Dermis microvascular lymphatic vessel endothelial cell (primary cell): ENCODE measurements at places on chromosomes 5 and 9. TPM values are rescaled to one million over a fixed set of nuclear protein-coding genes. Genes with fewer than 3 reads are reported as not detected.
A peak's percentile ranks its signal among the peaks of the same experiment; 100 is the strongest.

The PCDHB10 gene
- total RNA-seq = 0.39 and 1.0 TPM in 2 replicates

The CDC25C gene
- 2.5 and 6.7 TPM in 2 replicates for total RNA-seq

The SPINK7 gene
- total RNA-seq = not detected in 2 replicates

The RNF180 gene
- total RNA-seq = 1.2 and 2.9 TPM in 2 replicates

The RNF183 gene
- total RNA-seq = not detected in 2 replicates

The SLC45A2 gene
- total RNA-seq = under 0.01 TPM in 1 of 2 replicates, not detected in the other

The SLC28A3 gene
- not detected in 2 replicates for total RNA-seq

The TMEM252 gene
- 0.13 TPM in 1 of 2 replicates, not detected in the other for total RNA-seq

The ENTREP1 gene
- total RNA-seq = 4.6 and 11.5 TPM in 2 replicates

The COL23A1 gene
- total RNA-seq = 0.13 TPM in 2 replicates

The DNAI1 gene
- not detected in 2 replicates for total RNA-seq

The HTR4 gene
- not detected in 2 replicates for total RNA-seq

- no peak for DNase-seq
These were observed 276.7 kb downstream of the CDH10 start for GRCh38 chr5:24368115-24368514.

DNA sequence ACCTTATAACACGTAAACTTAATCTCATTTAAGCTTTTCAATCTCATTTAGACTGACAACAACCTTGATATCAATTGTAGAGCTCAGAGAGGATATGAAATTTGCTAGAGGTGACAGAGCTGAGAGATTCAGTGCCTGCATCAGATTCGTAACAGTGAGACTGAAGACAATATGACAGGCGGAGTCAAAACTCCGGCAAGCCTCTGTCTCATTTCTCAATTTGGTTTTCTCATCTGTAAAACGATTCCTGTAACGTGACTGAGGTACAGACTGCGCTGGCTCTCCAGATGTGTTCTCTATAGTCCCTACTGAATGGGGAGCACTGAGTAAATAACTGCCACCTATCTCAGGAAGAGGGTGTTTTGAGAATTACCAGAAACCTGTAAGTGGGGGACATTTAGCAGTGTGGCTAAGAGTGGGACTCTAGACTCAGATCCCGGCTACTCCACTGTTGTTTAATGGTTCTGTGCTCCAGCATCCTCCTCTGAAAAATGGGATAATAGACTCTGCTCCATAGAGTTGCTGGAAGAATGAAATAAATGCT lies 3.0 kb upstream of the MCIDAS start:
- DNase-seq = no peak

- DNase-seq = no peak
These were observed 3.4 kb downstream of the MATR3 start for GRCh38 chr5:139296862-139297326.

DNA sequence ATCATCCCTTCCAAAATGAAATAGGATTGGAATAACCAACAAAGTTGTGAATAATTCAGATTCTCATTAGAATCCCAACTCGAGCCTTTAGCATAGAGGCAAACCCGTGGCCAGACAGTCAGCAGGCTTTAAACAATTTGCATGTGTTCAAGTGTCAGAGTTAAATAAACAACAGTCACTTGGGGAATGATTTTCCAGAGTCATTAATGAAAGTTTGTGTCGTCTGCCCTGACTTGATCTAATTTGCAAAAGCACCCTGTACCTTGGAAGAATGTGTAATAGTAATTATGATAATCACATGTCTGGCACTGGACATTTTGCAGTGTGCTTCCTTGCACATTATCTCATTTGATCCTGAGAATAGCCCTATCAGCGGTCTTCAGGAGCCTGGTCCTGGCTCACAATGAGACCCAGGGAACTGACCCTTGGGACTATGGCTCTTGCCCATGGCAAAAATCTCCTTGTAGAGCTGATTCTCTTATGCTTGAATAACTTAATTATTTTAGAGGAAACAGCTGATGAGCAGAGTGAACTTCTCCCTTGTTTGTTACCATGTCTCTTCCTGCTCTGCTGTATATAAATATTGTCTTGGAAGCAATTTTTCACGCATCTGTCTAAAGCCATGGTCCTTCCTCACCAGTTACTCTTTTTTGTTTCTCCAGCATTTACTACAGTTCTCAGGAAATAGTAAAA lies 272.7 kb downstream of the NR3C1 start:
- no peak for DNase-seq

DNA sequence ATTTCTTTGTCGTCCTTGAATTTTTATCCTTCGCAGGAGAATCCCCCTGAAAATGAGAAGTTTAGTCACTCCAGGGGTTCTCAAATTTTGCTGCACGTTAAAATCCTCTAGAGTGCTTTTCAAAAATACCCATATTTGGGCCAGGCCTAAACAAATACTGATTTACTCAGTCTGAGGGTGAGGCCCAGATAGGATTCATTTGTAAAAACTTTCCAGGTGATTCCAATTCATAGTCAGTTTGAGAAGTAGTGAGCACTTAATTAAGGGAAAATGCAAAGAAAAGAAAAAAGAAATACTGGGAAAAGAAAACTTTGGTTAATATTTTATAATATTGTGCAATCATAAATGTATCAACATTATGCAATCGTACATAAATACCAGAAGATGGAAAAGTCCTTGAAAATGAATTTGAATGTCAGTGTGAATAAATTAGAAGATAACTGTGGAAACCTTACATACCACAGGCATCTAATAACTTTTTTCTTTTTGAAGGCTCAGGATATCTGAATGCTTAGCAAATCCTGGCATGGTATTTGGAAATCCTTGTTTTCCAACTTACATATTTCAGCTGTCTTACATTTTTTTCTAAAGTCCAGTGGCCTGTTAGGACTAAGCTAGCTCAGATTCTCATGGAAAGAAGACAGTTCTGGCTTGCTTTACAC lies 116.5 kb upstream of the DAPK1 start:
- no peak for DNase-seq

- no peak for DNase-seq
These were observed 71.6 kb downstream of the SH3RF2 start for GRCh38 chr5:146007989-146008388.

DNA sequence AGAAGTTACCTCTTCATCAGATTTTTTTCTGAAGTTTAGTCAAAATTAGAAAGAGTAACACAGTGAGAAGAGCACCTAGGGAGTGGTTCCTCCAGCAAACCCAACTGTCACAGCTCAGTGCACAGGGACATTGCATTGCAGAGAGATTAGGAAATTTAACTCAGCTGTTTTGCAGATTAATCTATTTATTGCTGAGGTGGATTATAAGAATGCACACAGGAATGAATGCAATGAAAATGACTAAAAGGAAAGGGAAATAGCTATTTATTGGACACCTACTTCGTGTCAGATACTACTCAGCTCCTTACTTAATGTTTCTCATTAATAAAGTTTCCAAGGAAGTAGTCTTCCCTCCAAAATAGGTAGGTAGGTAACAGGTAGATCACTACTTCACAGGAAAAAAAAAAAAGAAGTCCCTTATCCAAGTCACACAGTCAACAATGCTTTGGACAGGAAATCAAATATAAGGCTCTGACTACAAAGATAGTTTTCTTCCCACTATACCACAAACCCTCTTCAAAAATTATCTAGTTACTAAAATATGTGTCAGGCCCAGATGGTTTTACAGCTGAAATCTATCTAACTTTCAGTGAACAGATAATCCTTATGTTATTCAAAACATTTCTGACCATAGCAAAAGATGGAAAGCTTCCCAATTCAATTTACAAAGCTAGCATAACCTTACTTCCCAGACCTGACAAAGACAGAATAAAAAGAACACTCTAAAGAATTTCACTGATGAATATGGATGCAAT lies 442.2 kb upstream of the MPDZ start:
- DNase-seq = no peak

DNA sequence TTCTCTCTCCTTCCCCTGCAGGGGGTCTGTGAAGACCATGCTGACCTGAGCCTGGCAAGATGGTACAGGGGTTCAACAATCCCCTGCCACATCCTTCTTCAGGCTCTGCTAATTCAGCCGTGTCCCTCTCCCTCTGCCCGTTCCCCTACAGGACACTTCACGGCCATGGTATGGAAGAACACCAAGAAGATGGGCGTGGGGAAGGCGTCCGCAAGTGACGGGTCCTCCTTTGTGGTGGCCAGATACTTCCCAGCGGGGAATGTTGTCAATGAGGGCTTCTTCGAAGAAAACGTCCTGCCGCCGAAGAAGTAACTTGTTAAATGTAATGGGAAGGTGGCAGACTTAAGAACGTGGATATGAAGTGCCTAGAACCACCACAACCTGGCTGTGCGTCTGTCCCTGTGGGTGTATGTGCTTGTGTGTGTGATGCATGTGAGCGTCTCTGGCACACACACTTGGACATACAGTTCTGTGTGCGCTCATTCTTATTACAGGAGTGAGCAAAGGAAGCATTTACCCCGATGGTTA lies 6.9 kb upstream of the CCIN start:
- no peak for DNase-seq

- peak; percentile 37 for DNase-seq
These were observed 27.3 kb downstream of the FOXE1 start for GRCh38 chr9:97880336-97880735.

GRCh38 chr5:17151686-17152085 lies 65.7 kb upstream of the BASP1 start:
- DNase-seq = no peak

- DNase-seq = peak; percentile 82
These were observed 48.0 kb upstream of the CAST start for GRCh38 chr5:96614110-96614691.

DNA sequence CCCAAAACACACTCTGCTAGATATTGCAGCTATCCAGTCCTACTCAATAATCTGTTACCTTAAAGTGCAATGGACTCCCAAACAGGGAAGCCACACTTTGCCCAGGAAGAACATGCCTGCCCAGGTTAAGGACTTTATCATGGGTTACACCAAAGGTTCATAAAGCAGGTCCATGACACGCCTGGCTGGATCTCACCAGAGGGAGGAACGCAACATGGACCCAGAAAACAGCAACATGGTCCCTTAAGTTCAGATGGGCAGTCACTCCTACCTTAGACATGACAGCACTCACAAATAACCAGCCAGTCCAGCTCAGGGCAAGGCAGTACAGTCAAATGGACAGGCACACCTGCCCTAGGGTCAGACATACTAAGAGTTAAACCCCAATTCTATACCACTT lies 3.8 kb downstream of the P4HA2 start:
- DNase-seq = no peak

DNA sequence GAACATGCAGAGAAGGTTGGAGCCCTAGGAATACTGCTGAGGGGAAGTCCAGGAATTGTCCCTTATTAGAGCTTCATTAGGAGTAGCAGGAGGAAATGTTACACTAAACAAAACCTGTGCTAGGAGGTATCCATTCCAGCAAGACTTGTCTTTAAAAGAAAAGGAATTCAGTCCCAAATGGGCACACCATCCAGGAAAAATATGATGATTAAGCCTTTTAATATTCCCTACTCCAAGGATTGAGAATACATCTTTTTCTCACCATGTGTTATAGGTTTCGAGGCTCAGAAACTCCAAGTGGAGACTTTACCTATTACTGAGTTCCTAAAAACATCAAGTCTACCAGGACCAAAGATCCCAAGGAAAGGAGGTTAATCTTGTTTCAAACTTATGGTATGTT lies 179.3 kb downstream of the MCTP1 start:
- DNase-seq = no peak

- peak; percentile 55 for DNase-seq
These were observed 536 bp downstream of the FEM1C start for GRCh38 chr5:115544043-115544435.

DNA sequence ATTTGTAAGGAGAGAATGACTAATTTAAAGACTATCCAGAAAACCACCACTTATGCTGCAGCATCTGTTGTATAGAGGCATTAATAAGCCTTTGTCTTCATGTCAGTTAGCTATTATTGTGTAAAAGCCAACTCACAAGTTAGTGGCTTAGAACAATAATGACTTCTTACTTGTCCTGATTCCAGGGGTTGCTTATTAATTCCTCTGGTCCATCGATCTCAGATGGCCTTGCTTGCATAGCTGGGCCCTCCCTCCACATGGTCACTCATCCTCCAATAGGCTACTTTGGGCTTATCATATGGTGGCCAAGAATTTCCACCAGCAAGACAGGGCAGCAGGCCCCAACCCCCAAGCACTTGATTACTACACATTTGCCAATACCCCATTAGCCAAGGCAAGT lies 44.5 kb upstream of the STK32A start:
- DNase-seq = no peak

- DNase-seq = no peak
These were observed 61.9 kb downstream of the EXOSC2 start for GRCh38 chr9:130755377-130756007.

DNA sequence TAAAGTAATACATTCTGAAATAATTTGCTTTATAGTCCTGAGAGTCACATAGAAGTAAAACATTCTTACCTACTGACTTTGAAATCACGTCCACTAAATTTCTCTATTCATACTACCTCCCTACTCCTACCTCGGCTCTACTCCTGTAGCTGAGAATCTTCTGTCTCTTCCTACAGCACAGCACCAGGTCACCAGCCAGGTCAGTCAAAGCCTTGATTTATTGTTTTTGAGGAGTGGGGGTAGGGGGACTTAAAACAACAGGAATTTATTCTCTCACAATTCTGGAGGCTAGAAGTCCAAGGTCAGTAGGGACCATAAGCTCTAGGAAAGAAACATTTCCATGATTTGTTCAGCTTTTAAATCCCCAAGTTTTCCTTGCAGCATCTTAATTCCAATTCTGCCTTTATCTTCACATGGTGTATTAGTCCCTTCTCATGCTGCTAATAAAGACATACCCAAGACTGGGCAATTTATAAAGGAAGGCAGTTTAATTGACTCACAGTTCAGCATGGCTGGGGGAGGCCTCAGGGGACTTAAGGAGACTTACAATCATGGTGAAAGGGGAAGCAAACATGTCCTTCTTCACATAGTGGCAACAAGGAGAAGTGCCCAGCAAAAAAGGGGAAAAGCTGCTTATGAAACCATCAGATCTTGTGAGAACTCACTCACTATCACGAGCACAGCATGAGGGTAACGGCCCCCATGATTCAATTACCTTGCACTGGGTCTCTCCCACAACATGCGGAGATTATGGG lies 49.6 kb upstream of the CCNG1 start:
- DNase-seq = no peak

DNA sequence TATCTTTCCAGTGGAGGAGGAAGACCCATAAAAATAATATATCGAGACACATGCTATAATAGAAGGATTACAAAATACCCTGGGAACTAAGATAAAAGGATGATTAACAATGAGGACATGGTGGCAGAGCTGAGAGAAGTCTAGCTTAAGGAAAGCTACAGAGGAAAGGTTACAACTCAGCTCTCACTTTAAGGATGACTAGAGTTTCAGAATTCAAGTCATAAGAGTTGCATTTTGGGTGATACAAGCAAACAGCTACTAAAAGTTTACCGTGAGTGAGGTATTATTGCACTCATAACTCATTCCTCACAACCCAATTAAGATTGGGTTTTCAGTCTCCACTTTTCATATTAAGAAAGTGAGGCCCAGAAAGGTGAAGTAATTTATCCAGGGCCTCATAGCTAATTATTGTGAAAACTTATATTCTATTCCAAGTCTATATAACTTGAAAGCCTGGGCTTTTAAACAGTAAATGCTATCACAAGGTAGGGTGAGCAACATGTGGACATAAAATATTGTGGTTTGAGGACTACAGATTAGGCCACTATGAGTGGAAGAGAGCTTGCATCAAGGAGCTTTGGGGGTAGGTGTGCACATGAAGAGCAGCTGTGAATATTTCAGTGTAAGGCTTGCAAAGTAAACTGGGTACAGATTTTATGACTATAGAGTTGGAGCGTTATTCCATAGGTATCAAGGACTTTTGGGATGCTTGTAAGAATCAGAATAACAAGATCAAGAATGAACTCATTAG lies 28.0 kb downstream of the JAKMIP2 start:
- no peak for DNase-seq
